ENCODE measurements at places on chromosomes 3 and 15. TPM values are rescaled to one million over a fixed set of nuclear protein-coding genes. Genes with fewer than 3 reads are reported as not detected.

AADACL2 gene
- total RNA-seq: not detected

CDAN1 gene
- 12.9 TPM for total RNA-seq

DNA sequence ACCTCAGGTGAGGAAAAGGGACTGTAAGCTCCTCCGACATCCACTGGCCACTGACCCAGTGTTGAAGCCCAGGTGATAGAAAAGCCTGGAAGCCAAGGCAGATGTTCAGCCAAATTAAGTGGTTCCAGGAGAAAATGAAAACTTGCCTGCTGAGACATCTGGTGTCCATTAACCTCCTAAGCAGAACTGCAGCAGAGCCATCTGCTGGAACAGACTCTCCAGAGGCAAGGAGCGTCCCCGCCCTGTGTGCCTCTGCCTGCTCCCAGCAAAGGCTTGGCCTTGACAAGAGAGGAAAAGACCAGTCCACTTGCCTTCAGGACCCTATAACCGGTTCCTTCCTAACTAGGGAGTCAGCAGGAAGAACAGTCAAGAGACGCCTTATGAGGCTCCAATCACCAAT is 48.2 kb downstream of the SRGAP3 start:
- no peak for DNase-seq

GRCh38 chr3:24299806-24300626 is 194.6 kb downstream of the THRB start:
- peak; percentile 65 for DNase-seq

ARPIN gene
- total RNA-seq: 11.2 TPM

DNA sequence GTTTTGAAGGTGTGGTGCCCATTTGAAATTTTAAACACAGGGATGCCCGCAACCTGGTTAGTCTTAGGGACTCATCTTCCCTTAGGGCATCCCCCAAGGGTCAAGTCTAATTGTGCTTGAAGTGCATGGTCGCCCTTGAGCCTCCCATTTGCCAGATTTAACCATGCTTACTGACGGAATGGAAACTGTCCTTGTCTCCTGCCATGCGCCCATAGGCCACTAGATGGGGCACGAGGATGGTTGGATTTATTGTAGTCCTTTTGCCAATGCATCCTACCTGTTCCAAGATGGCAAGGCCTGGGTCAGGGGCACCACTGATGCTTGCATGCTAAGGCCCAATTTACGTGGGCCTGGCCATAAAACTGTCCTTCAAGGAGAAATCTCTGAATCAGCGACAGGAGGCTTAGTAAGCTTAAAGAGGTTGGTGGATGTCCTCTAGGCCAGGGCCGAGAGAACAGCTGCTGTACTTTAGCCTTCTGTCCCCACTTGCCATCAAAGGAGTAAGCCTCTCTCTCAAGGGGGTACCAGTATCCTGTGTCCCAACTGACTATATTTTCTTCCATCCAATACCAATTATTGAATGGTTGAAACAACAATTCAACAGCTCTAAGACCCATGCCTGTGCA is 355.4 kb downstream of the OTOL1 start:
- no peak for DNase-seq

GOLGA6L10 gene
- 0.84 TPM for total RNA-seq

ISLR gene
- 0.48 TPM for total RNA-seq

SMCO1 gene
- total RNA-seq: not detected

GRCh38 chr3:106004826-106005225 is 136.0 kb upstream of the CBLB start:
- no peak for DNase-seq

DNA sequence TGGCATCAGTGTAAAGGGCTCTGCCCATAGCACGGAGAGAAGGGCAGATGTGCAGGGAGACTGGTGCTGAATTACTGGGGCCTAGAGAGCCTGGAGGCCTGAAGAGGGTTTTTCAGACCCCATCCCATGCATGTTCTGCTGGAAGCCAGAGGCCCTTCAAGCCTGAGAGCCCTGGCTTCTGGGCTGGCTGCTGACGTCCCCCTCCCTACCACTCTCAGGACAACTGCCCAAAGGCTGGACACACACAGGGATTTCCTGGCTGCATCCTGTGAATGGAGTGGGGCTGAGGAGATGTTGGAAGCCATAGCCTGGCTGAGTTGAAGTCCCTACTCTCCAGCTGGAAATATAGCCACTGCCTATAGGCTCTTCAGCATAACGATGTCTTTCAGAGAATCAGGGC is 16.9 kb upstream of the DOCK3 start:
- DNase-seq: no peak

DNA sequence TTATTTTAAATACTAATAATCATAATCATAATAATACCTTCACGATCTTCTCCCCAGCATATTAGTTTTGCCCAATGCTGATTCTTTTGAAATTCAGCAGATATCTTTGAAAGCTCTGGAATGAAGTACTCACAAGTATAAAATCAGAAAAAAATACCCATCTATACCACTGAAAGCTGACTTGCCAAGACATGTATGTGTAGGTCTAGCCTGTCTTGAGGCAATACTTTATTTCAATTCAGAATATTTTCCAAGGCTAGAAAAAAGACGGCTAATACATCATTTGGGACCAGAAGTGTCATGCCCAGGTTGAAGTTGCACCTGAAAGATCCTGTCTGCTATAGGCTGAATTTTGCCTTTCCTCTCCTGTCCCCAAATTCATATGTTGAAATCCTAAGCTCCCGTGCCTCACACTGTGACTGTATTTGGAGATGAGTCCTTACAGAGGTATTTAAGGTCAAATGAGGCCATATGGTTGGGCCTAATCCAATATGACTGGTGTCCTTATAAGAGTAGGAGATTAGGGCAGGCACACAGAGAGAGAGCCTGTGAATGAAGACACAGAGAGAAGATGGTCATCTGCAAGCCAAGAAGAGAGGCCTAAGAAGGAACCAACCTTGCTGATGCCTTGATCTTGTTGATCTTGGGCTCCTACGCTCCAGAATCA is 255.9 kb upstream of the CMC1 start:
- no peak for DNase-seq

DNA sequence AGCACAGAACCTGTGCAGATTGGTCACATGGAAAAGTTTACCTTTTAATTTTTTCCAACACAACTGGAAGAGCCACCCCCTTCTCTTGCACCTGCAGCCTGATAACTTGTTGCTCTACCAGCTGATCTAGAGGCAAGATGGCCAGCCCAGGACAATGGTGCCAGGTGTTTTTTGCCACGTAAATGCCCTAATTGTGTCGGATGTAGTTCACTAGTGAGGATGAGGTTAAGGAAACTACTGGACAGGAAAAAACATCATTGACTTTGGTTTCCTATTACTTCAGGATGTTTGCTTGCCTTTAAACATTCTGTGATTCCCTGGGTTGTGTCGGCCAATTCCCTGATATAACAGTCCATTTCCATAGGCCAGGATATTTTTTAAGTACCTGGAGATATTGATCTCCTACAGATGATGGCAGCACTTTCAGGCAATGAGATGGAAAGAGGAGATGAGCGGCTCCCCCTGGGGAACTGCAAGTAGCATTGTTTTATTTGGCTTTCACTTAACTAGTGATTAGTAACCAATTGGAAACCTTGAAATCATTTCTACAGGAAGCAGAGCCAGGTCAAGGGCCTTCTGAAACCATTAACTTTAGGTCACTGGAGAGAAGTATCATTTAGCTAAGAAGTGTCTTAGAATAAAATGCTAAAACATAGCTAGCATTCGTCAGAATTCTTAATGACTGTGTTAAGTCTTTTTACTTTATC is 72.5 kb downstream of the OSBPL10 start:
- no peak for DNase-seq

LRRK1 gene
- 9.0 TPM for total RNA-seq

DNA sequence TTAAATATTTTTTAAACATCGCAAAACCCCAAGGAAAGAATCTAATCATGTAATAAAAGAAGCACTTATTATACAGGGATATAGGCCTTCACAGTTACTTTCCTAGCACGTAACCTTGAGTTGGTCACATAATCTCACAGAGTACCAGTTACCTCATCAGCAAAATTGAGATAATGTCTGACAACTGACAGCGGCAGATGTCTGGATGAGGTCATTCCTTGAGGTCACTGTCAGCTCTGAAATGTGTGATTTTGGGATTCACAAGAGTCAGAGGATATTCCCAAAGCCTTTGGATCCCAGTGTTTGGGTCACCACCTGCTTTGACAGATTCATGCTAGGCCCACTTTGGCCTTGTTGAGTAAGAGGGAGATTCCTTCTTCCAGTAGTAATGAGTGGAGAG is 151.4 kb upstream of the SEMA6D start:
- no peak for DNase-seq

DNA sequence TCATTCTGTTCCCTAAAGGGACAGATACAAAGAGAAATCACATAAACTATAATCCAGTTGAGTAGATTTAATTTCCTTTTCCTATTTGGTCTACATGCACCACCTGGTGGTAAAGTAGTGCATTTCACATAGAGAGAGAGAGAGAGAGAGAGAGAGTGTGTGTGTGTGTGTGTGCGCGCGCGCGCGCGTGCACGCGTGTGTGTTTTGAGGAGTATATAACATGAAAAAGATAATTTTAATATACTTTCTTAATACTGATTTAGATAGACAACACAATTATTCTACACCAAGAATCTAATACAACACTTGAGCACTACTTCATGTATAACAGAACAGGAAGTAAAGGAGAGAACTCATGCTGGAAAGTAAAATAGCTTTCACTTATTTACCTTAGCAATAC is 1.1 kb upstream of the FGF7 start:
- DNase-seq: no peak

DNA sequence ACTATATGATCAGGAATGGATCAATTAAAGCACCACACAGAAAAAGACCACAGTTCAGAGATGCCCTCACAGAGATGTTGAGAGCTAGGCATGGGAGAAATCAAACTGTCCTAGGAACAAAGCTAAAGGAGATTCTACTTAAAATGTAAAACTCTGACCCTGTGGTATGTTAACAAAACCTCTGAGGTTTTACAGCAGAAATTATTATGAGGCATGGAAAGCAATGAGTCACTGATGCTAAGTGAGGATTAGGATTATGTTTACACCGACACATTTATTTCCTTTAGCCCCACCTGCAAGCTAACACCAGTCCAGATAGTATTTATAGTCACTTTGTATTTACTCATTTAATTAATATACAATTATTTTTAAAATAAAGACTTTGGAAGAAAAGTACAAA is 1242.2 kb downstream of the OTOL1 start:
- no peak for DNase-seq

TM6SF1 gene
- 17.4 TPM for total RNA-seq

GRCh38 chr15:48609486-48609885 is 36.0 kb downstream of the FBN1 start:
- no peak for DNase-seq

MAGEF1 gene
- 32.5 TPM for total RNA-seq

DNA sequence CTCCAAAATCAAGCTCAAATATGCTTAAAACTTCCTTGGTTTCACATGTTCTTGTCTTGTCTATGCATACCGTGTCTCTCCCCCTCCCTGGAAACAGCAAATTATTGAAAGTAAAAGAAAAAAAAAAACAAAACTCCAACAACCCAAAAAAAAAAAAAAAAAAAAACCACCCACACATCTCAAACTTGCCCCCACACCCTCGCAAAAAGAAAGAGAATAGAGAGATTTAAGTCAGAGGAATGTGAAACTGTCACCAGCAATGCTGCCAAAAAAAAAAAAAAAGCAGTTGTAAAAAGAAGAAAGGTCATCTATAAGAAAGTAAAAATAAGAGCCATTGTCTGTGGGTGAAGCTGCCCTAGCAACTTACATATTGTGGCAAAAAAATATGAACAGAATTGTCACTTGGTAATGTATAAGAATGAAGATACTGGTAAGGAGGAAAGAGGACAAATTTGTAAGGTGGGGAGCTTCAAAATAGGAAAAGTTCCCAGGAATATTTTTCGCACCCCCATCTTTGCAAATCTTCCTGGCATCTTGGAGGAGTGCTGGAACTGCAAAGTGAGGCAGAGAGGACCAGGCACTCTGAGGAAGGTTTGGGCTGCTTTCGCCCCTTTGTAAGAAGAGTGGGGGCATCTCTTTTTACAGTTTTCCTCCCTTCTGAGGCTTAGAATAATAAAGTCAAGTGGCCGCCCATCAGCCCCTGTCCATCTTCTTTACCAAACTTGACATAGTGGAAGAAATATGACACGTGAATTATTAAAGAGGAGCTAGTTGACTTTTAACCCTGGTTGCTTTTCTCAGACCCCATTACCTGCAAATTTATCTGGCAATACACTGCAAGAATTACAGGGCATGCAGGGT is 81.8 kb downstream of the NR2F2 start:
- no peak for DNase-seq

- DNase-seq: no peak
Observed at GRCh38 chr15:38260077-38260476, 7.4 kb downstream of the SPRED1 start.

DNA sequence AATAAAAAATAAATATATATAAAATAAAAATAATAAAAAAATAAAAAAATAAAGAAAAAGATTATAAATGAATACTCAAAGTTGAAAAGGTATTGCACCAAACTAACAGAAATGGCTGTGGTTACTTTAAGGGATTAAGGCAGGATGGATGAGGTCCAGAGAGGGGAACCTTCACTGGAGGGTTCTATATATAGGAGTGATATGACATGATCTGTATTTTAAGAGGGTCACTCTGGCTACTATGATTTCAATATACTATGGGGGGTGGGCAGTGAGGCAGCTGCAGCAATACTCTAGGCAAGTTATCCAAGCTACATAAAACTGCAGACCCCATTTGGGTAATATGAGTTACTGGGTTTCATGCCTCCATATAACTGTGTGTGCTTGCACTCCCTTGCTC is 24.6 kb downstream of the ACAD11 start:
- no peak for DNase-seq

ANKRD63 gene
- total RNA-seq: not detected

DNA sequence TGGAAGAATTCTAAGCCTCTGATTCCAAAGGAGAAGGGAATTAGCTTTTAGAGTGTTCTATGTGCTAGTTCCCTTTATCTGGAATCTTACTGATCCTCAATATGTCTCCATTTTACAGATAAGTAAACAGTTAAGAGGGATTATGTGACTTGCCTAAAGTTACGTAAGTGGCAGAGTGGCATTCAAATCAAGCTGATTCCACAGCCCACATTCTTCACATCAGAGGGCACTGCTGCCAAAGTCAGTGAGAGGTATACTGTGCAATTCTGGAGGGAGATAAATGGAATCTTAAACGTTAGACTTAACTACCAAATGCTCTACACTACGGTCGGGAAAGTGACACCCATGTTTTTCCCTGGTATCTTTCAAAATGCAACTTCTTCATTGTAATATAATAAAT is 11.0 kb upstream of the MELTF start:
- no peak for DNase-seq

ENTPD3 gene
- 0.21 TPM for total RNA-seq

GP5 gene
- total RNA-seq: 0.07 TPM

- DNase-seq: no peak
Observed at GRCh38 chr15:55633731-55634130, 45.6 kb upstream of the PYGO1 start.

- DNase-seq: no peak
Observed at GRCh38 chr3:115022199-115022598, 124.9 kb downstream of the ZBTB20 start.

ALAS1 gene
- total RNA-seq: 47.5 TPM

DNA sequence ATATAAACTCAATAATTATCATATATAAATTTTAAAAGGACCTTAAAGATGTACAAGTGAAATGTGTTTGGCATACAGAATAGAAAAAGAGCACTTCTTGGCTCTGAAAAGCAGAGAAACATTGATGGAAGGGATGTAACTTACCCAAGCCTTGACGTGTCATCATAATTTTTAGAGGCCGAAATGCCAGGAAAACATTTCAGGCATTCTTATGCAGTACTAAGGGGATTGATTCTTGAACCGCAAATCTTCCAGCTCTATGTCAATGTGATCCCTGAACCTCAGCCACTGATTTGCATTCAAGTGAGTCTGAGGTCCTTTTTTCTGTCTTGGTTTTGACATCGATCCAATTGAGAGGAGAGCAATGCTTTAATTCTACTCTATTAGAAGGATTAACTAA is 97.8 kb downstream of the CLDN1 start:
- no peak for DNase-seq
